ENCODE measurements at places on chromosomes 16 and 17. TPM values are rescaled to one million over a fixed set of nuclear protein-coding genes. Genes with fewer than 3 reads are reported as not detected.

The HOXB2 gene
- total RNA-seq = not detected

The TTYH2 gene
- 52.5 TPM for total RNA-seq

The ABCA8 gene
- 66.8 TPM for total RNA-seq

The DNAH9 gene
- 3.4 TPM for total RNA-seq

The IRX6 gene
- total RNA-seq = 8.0 TPM

The MYH8 gene
- 63.4 TPM for total RNA-seq

The YWHAE gene
- 1,088 TPM for total RNA-seq

The ARHGAP44 gene
- 12.5 TPM for total RNA-seq

The EVI2A gene
- total RNA-seq = 2.3 TPM

The CEP112 gene
- 45.2 TPM for total RNA-seq
